Occipital lobe (tissue), 3 donors: ENCODE measurements at places on chromosomes 5 and 9.
A peak's percentile ranks its signal among the peaks of the same experiment; 100 is the strongest.

GRCh38 chr5:33306758-33307157 lies 134.0 kb upstream of the TARS1 start:
- no peak for DNase-seq

- no peak for DNase-seq
Measured at GRCh38 chr9:132647806-132648205, 22.0 kb downstream of the DDX31 start.

DNA sequence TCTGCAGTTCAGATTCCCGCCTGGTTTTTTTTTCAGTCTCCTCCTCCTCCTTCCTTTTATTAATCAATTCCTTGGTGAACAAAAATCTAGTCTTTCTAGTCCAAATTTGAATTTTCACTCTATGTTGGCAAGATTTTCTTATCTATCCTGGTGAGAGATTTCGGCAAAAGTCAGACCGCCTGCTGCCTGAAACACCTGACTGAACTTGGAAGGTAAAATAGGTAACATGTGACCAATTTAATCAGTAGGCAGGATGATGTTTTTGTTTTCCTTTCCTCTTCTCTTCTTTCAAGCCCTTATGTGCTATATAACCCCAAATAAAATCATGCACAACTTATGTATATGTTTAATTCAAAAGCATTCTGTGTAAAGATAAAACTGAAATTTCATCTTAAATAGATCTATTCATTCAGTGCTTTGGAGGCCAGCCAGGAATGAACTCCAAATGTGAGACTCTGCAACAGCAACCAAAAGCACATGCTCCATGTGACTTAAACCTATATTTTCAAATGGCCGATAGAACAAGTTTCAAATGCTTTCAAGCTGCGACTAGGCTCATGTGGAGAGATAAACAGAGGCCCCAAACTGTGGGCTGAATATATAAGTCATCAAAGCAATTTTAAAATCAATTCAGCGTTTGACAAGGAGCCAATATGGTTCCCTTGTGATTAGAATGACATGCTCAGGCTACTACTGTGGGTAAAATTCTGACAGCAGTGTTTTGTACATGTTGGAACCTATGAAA lies 100.4 kb upstream of the SEMA6A start:
- no peak for DNase-seq

GRCh38 chr5:157948738-157949410 lies 89.9 kb upstream of the CLINT1 start:
- DNase-seq, result peak; percentile 78

DNA sequence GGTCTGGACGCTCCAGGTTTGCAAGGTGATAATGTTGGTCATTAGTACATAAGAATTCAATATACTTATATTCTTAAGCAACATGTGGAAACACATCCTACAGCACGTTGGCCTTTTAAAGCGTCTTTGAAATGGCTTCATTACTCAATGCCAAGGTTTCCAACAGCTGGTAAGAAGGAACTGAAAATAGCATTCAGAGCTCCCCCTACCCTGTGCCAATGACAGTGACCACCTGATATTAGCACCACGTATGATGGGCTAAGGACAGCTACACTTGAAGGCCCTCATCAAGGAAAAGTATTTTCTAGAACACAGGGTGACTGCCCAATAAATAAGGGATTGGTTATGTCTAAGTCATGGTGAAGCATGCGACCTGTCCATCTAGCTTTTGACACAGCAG lies 9.9 kb downstream of the ZNF622 start:
- DNase-seq, result no peak

DNA sequence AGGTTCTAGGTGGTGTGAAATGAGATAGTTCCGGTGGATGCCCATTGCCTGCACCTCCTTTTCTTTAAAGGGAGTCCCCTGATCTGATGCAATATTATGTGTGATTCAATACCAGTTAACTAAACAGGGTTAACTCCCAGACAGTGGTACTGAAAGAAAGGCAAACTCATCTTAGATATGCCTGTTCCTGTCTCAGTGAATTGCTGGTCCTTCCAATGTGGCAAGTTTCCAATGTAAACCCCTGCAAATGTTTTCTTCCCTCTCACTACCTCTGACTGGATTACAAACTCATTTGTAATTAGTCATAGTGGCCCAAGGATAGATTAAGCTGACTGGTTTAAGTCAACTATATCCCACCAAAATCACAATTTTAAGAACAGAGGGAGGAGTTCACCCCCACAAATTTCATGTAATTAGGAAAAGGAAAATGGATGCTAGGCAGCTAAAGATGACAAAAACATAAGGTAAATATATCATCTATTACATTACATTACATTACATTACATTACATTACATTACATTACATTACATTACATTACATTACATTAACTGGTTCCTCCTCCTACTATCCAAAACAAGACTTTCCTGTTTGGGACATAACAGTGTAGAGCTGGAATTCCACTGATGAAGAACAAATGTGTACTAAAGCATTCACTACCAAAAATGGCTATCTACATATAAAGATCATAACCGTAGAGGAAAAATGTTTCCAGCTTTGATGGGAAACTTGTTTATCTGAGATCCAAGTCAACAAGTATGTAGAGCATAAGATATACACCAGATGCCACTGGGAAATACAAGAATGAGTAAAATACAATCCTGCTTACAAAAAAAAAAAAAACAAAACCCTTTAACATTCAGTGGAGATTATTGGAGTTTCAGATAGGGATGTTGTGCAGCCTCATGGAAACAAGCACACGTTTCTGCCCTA lies 121.5 kb upstream of the SNX2 start:
- DNase-seq, result no peak

GRCh38 chr9:69976152-69976551 lies 67.5 kb upstream of the MAMDC2 start:
- DNase-seq, result no peak

DNA sequence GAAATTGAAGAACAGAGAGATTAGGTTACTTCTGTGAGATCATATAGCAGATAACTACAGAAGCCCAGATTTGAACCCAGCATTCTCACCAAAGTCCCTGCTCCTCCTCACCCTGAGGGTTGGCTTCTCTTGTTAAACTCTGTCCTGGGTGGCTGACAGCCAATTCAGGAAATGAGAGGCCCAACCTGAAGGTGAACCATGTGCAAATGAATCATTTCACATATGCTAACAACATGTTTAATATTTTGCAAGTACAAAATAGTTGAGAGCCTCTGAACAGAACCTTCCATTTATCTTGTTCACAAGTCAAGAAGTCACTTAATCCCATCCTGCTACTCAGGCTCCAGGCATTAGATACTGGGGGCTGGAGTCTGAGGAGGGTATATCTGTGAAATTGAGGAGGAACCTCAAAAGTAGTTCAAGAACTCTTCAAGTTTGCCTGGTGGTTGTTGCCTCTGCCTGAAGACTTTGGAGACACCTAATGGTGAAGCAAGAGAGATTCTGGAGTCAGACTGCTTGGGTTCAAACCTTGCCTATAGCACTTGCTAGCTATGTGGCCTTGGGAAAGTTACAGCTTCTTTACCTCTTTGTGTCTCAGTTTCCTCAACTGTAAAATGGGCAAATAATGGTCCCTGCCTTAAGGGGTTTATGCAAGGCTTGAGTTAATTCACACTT lies 564.0 kb downstream of the PSAT1 start:
- DNase-seq, result no peak

GRCh38 chr5:79702606-79703380 lies 13.2 kb downstream of the CMYA5 start:
- DNase-seq, result no peak

- DNase-seq, result peak; percentile 48
Measured at GRCh38 chr9:69122082-69122548, 52.0 kb upstream of the TJP2 start.

DNA sequence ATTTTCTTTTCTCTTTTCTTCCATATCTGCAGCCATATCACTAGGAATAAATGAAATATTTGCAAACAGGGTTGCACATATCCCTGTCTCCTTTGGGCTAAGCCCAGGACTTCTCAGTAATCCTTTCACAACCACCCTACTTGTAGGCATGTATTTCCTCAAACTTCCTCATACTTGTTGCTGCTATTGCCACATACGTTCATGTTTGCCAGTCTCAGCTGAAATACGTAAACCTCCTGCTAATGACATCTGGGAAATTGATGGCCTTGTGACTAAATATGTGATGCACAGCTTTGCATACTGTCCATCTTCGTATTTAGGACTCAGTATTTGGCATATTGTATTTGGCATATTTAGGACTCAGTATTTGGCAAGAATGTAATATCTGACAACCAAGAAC lies 224.6 kb downstream of the PLK2 start:
- no peak for DNase-seq

DNA sequence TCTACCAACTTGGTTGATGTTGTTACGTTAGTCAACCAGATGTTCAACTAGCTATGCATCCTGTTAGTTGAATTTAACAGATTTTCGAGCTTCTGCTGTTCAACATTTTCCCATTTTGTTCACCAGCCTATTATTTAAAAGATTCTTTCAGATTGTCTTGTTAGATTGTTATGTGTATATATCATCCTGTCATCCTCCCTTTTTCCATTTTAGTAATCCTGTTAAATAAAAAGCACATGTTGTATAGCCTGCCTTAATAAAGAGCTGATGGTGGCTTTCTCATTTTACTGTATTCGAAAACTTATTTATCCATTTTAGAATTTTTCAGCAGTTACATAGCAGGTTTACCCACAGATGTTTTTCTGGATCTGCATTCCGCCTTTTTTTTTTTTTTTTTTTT lies 4.3 kb downstream of the TMEFF1 start:
- DNase-seq, result no peak

GRCh38 chr9:104078596-104078995 lies 15.5 kb upstream of the SMC2 start:
- no peak for DNase-seq

- DNase-seq, result no peak
Measured at GRCh38 chr9:78314953-78315870, 18.3 kb downstream of the PSAT1 start.

- DNase-seq, result no peak
Measured at GRCh38 chr9:12814877-12815237, 40.0 kb downstream of the LURAP1L start.

DNA sequence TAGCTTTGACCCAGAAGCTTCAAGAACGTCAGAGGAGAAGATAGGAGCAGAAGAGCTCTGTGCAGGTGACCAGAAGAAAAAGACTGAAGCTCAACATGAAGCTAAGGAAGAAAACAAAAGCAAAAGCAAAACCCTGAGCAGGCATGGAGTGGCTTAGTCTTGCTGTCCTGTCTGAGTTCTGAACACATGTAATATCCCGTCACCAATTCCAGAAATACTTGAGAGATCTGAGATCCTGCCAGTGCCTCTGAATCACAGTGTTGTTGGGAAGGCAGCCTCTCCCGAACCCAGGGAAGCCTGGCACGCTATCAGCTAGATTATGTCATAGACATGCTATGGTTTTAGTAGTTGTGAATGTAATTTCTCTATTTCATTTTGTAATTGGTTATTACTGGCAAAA lies 235.7 kb downstream of the ICE1 start:
- DNase-seq, result peak; percentile 48

DNA sequence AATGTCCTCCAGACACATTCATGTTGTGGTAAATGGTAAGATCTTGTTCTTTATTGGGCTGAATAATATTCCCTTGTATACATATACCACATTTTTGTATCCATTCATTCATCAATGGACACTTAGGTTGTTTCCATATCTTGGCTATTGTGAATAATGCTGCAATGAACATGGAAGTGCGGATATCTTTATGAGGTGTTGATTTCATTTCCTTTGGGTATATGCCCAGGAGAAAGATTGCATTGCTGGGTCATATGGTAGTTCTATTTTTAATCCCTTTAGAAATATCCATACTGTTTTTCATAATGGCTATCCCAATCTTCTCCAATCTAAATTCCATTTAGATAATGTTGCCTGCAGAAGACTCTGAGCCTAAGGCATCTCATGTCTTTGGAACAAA lies 78.0 kb upstream of the TNC start:
- no peak for DNase-seq

DNA sequence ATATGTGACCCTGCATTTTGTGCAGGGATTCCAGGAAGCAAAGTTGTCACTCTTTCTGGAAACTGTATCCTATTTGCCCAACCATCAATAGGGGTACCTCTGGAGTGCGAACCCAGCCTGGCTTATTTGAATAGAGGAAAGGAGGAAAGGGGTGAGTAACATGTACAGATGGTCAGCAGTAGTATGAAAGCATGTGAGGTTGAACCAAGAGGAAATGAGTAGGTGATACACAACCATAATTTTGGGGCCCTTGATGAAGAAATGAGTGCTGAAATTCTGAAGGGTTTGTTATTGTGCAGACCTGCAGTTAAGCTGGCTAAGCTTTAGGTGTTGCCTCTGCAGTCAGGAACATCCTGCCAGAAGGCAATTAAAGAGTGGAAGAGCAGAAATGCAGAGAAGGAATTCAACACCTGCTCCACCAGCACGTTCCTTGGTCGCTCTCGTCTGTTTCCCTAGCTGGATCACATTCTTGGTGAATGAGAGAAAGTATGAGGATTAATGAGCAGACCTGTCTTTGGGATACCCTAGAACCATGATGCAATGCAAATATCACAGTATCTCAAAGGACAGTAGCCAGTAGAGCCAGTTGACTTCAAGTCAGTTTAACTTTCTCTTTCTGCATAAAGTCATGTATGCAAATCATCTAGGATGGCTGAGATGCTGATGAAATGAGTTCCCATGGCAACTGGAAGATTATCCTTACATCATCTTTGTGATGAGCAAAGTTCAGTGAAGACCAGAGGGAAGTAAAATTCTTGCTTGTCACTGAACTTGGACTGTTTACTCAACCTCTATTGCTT lies 13.2 kb upstream of the IL12B start:
- DNase-seq, result no peak

GRCh38 chr9:133169102-133169501 lies 5.4 kb upstream of the GBGT1 start:
- DNase-seq, result no peak

- DNase-seq, result no peak
Measured at GRCh38 chr5:67808340-67808739, 407.2 kb upstream of the PIK3R1 start.

GRCh38 chr9:137534256-137535119 lies 15.7 kb downstream of the PNPLA7 start:
- no peak for DNase-seq

DNA sequence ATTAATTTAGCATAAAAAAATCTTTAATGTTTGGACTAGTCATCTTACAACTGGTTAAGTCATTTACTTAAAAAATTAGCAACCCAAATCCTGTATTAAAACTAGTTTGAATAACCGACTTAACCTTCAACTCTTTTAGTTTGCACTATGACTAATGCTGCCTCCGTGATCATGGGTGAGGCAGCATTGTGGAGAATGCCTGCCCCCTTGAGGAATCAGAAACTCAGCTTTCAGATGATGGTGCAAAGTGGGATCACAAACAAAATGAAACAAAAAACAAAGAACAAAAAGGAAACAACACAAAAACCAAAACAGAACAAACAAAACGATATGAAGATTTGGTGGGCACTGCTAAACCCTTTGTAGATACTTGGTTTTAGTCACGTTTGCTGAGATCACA lies 127.0 kb upstream of the PALM2AKAP2 start:
- no peak for DNase-seq

GRCh38 chr5:82551840-82552385 lies 273.8 kb upstream of the RPS23 start:
- DNase-seq, result no peak

GRCh38 chr5:132853790-132854189 lies 12.5 kb downstream of the GDF9 start:
- no peak for DNase-seq
